EH (cell line): ENCODE measurements at places on chromosomes 7 and 10.

- no peak for DNase-seq
Observed at GRCh38 chr10:97169063-97169462, 16.7 kb downstream of the SLIT1 start.

GRCh38 chr7:99525713-99526440 is 21.4 kb downstream of the ZKSCAN5 start:
- DNase-seq = peak; percentile 19

GRCh38 chr10:2992401-2993198 is 74.7 kb upstream of the PFKP start:
- DNase-seq = no peak

DNA sequence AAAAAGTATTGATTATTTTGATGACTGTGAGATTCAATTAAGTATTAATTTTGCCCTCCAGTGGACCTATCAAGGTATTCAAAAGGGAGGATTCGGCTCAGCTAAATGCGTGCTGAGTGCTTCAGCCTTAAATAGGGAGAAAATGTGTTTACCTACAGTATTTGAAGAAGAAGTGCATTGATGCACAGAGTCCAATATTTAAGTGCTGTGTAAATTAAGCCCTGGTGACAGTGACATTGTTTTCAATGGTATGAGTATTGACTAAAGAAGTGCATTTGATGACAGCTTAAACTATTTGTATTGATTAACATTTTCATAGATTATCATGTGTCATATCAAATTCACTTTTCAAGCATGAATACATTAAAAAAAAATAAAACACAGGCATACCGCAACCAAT is 106.6 kb downstream of the POU6F2 start:
- no peak for DNase-seq

GRCh38 chr10:119250641-119251314 is 43.4 kb downstream of the GRK5 start:
- DNase-seq = peak; percentile 89

DNA sequence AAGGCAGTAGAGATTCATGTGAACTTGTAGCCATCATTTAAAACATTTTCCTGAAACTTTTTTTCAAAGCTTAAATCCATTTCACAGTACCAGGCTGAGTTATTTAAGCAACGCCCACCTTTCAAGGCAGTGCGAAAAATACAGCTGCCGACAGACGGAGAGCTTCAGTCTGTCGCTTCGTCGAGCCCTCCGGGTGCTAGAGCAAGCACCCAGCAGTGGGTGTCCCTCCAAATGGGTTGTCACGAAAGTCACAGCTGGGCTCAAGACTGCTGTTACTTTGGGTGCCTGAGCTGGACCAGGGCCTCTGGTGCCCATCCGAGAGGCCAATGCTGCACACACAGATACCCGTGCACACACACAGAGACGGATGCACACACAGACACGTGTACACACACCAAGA is 135.6 kb downstream of the TCERG1L start:
- DNase-seq = no peak

- no peak for DNase-seq
Observed at GRCh38 chr10:50362547-50363125, 111.3 kb upstream of the ASAH2 start.

- peak; percentile 67 for DNase-seq
Observed at GRCh38 chr7:116180302-116180701, 30.0 kb upstream of the TES start.

DNA sequence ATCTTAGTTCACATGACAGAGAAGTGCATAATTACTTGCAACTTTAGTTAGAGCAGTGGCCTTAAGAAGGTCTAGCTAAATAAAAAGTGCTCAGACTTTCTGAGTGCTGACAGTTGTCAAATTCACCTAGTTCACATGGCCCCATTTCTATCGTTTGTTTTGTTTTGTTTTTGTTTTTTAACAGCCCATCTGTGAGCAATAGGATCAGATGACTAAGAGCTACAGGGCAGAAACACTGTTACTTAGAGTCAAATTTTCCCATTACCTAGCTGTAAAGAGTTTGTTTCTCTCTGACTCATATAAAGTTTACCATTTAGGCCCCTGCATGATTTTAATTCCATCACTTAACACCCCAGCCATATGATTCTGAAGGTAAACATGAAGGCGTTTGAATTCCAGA is 18.8 kb downstream of the CAV1 start:
- peak; percentile 68 for DNase-seq

DNA sequence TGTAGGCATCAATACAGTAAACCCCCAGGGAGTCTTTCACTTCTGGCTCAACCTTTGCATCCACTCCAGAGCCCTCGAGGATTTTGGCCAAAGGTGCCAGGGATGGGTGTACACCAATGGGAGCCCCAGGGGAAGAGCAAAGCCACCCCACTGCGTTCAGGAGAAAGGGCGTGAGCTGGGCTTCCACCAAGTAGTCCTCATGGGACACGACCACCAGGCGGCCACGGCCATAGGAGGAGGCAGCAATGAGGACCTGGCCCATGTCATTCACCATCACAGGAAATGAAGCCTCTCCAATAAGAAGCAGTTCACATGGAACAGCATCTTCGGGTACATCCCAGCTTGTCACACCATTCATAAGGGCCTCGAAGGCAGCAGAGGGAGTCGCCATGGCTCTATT is 25.8 kb downstream of the TCAF1 start:
- DNase-seq = no peak

DNA sequence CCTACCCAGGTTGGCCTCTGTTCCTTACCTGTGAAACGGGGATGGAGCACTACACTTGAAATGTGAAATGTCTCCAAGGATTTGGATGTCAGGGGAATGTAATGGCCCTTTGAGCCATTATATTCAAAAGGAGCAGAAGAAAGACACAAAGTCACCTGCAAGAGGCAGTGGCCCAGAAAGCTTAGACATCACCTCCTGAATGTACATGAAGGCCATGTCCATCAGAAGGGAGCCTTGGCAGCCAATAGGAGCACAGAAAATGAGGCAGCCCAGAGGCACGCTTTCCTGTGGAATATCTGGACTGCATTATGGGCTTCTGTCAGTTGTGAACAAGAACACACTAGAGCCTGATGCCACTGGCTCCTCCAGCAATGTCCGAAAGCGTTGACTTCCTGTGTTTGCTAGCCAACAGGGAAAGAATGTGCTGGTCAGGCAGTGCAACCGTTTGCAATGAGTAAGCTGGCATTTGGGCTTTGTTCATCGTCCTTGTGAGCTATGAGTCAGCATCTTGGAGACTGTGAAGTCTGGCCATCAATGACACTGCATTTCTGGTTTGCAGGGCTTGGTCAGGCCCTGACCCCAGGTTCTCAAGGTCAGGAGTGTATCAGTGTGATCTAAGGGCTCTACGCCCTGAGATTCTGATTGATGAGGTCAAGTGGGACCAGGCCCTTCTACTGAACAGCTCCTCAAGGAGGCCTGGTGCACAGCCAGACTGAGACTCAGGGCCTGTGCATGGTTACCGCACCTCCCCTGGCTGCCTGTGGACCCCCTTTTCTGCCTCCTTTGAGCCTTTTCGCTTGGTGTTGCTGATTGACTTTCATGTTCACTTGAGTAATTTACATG is 222.4 kb downstream of the RPS24 start:
- DNase-seq = peak; percentile 99
